ENCODE measurements at places on chromosomes 1 and 21.

DNA sequence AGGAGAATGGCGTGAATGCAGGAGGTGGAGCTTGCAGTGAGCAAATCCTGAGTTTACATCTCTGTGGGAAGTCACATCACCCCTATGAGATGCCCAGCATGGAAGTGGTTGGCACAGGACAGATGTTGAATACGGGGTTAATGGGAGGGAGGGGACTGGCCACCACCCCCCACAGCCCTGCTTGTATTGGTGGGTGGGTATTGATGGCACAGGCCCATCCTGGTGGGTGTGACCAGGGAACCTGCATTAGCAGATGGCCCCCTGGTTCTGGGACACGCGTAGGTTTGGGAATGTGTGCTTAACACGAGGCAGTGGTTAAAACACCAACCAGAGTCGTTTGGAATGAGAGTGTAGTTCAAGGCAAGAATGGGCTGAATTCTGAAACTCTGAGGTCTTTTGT lies 117.9 kb downstream of the PRDM2 start:
- no peak for DNase-seq

- no peak for DNase-seq
These were observed 52.6 kb downstream of the ZNF644 start for GRCh38 chr1:90969241-90969640.

DNA sequence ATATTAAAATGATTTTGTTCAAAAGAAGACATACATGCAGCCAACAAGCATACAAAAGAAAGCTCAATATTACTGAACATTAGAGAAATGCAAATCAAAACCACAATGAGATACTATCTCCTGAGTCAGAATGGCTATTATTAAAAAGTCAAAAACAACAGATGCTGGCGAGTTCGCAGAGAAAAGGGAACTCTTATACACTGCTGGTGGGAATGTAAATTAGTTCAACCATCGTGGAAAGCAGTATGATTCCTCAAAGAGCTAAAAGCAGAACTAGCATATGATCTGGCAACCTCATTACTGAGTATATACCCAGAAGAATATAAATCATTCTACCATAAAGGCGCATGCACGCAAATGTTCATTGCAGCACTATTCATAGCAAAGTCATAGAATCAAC lies 126.0 kb upstream of the HMCN1 start:
- DNase-seq: no peak

GRCh38 chr1:230204842-230205241 lies 137.8 kb downstream of the GALNT2 start:
- no peak for DNase-seq

DNA sequence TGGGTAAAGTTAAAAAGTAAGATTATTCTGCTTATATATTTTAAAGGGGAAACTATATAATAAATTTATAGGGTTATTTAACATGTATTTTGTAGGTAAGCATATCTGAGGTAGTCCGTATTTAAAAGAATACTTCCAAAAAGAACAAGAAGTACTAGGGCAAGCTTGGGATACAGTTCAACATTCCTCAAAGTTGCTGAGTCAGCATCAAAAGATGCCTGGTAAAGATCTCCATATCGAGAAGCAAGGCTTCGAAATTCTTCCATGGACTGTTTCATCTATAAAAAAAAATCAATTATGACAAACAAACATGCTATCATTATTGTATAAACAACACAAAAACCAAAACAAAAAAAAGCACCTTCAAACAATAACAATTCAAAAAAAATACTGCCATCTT lies 67.7 kb downstream of the INTS7 start:
- no peak for DNase-seq

GRCh38 chr1:61121631-61122030 lies 39.3 kb downstream of the NFIA start:
- no peak for DNase-seq

DNA sequence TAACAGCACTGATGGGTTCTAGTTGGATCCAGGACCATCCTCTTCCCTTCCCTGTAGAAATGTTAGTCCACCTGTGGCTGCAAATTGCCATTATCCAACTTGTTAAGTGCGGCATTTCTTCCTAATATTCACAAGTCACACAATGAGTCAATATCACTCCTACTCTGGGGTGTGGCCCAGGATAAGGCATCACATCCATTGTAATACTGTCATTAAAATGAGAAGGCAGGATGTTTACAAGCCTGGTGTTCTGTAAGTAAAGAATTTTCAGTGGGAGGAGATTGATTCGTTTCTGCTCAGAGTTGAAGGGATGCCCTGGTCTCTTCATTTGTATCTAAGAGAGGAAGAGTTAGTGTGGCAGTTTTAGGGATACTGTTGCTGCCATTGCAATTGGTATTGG lies 18.1 kb upstream of the ARHGAP29 start:
- DNase-seq: no peak

GRCh38 chr1:223829678-223830077 lies 16.1 kb downstream of the TP53BP2 start:
- no peak for DNase-seq

DNA sequence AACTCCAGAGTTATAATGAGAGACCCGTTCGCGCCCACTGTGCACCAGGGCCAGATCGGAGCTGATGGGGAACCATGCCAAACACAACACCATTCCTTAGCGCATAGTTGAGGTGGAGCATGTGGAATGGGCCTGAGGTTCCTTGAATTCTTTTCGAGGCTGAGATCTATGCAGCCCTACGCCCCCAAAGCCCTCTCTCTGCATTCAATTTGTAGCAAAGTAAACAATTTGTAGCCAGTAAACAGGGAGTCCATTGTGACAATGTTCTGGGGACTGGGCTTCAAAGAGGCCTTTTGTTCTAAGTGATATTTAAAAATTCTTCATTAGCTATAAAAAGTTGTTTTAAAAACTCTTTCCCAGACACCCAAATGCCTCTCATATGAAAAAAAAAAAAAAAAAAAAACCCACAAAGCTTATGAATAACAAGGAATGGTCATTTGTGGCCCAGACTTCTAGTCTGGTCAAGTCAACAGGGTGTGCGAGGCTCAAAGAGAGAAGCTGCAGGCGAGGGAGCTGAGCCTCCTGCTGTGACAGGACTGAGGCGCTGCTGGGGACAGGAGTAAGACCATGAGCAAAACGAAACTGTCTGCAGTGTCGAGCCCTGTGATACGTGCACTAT lies 30.6 kb upstream of the KCNE2 start:
- no peak for DNase-seq

DNA sequence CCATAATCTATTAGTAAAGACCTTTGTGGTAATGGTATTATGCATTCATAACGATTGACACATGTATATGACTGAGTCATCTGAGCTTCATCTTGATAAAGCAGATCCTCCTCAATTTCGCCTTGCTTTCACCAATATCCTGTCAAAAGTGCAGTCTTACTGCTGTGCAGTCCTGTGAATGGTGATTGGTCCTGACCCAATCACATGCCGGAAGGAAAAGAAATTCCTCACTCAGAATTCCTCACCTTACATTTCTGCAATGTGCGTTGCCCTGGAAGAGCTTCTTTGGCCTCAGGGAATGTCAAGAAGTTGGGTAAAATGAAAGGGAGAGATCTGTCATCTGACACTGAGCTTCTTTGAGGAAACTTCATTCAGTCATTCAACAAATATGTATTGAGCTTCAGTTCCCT lies 121.0 kb upstream of the TSPAN2 start:
- DNase-seq: no peak

DNA sequence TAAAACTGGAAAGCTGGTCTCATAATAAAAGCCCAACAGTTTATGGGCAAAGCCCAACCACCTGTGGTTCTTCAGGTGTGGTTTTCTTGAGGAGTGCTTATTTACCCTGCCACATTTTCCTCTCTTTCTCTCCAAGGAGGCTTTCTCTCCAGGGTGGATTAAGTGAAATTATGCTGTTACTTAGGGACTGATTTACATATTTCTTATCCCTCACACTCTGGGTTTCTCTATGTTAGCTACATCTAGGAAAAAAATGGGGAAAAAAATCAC lies 4.8 kb downstream of the TBX19 start:
- no peak for DNase-seq

DNA sequence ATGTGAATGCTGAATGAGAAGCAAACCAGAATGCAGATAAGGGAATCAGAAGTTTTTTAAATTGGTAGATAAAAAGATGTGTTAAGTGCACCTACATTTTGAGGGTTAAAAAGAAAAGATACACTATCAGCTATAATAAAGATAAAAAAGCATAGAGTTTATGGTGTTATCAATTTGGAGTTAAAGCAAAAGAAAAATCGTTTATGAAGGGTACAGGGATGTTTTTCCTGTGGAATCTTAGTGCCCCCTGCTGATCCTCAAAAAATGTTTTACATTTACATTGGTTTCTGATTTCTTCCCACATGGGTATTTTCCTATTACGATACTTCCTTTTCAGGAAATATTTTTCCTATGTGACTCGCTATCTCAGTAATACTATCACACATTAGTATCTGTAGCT lies 293.5 kb downstream of the MRPL39 start:
- no peak for DNase-seq

- DNase-seq: no peak
These were observed 202.7 kb downstream of the RHOU start for GRCh38 chr1:228937851-228938536.

GRCh38 chr1:150536836-150537731 lies 12.1 kb upstream of the ADAMTSL4 start:
- no peak for DNase-seq

- DNase-seq: no peak
These were observed 68.9 kb upstream of the ACTL8 start for GRCh38 chr1:17686258-17686657.

DNA sequence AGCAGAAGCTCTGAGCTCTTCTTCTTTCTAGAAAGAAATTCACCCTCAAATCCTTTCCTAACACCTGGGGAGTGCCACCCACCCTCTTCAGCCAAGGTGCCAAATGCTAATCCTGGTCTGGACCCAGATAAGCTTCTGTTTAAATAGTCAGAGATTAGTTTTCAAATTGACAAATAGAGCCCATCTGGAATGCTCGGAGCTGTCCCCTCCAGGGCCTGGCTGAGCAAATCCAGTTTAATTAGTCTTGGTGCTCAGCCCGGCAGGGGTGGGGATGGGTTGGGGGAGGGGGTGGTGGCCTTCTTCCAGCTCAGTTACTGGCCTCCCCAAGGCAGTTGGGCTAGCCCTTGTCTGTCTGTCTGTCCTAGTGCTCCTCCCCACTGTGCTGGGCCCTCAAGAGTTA lies 269.5 kb downstream of the GRIK3 start:
- DNase-seq: no peak

DNA sequence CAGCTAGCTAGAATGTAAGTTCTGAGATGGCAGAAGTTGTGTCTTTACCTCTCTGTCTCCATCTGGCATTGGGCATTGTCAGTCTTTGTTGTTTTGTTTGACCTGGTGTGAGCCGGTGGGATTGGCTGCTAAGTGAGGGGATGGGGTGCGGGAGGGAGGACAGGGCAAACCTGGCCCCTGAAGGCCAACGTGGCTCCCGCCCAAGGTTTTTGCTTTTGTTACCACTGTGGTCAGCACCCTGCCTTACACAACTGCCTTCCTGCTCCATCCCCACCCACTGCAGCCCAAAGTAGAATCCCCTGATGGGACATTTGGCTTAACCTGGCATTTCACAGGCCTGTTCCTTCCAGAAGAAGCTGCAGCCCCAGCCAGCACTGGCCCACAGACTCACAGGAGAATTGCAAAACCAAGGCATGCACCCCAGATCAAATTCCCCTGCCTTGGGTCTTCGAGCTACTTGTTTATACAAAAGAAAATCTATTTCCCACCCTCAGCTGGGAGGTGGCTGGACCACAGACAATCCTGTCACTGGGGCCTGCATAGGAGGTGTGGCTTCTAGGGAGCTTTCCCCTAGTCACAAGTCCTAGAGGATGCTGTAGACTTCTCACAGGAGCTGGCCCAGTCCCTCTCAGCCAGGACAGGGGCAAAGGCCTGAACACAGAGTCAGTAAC lies 147.5 kb downstream of the TRABD2B start:
- no peak for DNase-seq

GRCh38 chr21:39430457-39430856 lies 15.1 kb downstream of the LCA5L start:
- no peak for DNase-seq

GRCh38 chr21:27244776-27245175 lies 277.9 kb upstream of the ADAMTS5 start:
- no peak for DNase-seq

GRCh38 chr1:109159326-109159725 lies 45.4 kb downstream of the ELAPOR1 start:
- DNase-seq: no peak

DNA sequence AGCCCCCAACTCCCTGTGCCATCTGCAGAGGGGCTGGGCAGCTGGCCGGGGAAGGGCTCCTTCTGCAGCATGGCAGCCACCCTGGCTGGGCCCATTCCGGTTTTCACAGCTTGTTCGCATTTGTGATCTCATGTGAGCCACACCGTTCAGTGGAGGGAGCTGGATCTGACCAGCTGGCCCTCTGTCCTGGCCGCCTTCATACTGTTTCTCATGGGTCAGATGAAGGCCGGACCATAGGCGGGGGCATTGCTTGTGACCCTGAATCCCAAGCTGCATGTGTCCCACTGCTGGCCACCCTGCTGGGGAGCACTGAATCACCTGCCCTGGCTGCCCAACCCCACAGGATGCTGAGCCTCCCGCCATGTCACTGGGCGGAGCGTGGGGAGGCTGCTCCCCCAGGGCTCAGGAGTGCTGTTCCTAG lies 36.4 kb upstream of the PRSS38 start:
- DNase-seq: no peak

DNA sequence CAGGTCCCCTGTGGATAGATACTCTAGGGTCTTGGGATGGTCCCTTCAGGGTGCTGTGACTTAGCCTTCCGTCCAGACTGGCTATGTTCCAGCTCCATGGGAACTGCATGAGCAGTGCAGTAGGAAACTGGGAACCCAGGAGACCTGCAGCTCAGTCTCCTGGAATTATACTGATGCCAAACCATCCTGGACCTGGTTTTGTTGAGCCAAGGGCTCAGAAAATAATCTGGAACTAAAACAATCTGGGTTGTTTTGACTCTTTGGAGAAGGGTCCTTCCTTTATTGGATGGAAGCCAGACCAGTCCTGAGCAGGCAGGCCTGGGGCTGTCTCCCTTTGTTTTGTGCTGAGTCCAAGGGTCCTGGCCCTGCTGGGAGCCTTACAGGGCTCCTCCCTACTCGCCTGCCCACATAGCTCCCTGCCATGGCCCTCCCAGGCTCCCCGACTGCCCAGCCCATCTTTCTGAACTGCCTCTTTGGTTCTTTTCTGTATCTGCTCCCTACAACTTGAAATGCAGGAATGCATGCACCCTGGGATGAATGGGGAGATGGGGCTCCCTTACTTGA lies 1.2 kb downstream of the IPO13 start:
- no peak for DNase-seq

DNA sequence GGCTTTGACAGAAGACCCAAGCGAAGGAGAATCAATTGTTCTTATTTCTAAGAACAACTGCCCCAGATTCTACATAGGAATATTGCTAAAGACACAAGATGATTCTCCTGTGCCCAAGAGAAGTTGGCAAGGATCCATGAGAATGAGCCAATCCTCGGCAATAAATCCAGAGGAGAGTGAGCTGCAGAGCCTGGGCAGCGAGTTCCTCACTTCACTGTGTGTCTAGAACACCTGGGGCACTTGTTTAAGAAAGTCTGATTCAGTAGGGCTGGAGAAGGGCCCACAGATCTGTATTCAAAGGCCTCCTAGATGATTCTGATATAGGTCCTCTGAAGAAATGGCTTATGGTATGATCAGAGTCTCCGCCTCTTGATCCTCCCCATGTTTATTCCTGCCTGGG lies 31.8 kb downstream of the GADD45A start:
- DNase-seq: no peak

Data from stimulated activated naive CD4-positive, alpha-beta T cell treated with Interleukin-2 at 50 U/mL for 16 hours (primary cell).